ENCODE measurements at places on chromosomes 5 and 9.
A peak's percentile ranks its signal among the peaks of the same experiment; 100 is the strongest.

DNA sequence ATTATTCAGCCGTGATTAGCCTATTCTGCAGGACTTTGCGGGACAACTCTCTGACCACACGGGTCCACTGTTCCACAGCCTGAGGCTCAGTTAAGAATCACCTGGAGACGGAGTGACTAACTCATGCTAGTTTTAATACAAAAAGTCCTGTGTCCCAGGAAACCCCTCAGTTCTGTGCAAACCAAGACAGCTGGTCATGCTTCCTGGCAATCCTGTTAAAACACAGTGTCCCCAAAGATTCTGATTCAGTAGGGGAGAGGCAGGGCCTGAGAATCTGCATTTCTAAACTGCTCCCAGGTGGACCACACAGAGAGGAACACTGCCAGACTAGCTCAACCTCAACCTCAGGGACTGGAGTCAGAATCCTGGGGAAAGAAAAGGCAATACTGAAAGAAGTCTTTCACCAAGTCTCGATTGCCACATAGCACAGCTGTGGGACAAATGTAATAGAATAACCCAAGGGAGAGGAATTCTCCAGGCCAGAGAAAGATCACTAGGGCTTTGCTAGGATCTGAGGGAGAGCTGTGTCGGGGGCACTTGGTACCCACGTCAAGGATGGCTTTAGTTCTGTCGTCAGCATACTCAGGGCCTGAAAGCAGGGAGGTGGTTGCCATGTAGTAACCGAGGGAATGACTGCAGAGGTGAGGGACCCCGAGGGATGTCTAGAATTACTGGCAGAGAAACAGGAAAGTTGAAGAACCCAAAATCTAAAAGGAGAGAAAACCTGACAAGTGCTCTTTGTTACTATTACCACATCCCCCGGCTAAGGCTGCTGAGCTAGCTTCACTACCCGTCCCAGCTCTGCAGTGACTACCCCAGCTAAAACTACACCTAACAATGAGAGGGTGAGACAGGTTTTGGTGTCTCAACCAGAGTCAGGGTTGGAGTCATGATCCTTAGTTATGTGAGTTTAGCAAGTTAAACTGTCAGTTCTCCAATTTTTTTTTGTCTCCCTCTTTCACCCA is 8.6 kb downstream of the SUSD1 start:
- H3K27ac ChIP-seq, result no peak overlapping the region
- H3K4me1 ChIP-seq, result peaks cover 37% of the 10 kb centered on the region
- DNase-seq, result no peak
- peaks cover 20% of the 10 kb centered on the region for H3K36me3 ChIP-seq
- no peaks in the 10 kb centered on the region for H3K27me3 ChIP-seq

DNA sequence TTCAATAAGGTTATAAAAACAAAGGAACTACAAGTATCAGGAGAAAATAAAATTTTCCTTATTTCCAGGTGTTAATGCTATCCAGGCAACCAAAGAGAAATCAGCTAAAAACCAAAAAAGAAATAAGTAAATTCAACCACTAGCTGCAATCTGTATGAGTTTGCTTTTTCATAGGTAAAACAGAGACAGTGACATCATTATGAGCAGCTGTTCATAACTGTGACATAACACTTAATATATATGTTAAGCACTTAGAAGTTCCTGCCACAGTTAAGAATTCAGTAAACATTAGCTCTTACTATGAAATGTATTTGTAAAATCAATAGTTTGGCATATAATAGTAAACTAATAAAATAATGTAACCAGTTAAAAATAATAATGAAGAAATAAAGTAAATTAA is 20.9 kb downstream of the P4HA2 start:
- no peak for DNase-seq
- H3K4me3 ChIP-seq, result no peak overlapping the region
- no peak overlapping the region for H3K27ac ChIP-seq

DNA sequence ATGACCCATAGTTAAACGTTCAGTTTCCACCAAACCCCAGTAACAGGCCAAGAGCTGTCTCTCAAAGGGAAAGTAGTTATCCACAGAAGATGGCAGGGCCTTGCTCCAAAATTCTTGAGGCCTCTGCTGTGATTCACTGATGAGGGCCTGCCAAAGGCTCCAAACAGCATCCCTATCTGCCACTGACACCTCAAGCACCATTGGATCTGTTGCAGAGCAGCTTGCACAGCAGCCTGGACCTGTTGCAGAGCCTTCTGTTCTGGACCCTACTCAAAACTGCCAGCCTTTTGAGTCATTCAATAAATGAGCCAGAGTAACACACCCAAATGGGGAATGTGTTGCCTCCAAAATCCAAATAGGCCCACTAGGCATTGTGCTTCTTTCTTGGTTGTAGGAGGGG is 741.5 kb upstream of the RGMB start:
- no peak for DNase-seq
- H3K27ac ChIP-seq, result no peak overlapping the region
- H3K4me1 ChIP-seq, result no peaks in the 10 kb centered on the region

DNA sequence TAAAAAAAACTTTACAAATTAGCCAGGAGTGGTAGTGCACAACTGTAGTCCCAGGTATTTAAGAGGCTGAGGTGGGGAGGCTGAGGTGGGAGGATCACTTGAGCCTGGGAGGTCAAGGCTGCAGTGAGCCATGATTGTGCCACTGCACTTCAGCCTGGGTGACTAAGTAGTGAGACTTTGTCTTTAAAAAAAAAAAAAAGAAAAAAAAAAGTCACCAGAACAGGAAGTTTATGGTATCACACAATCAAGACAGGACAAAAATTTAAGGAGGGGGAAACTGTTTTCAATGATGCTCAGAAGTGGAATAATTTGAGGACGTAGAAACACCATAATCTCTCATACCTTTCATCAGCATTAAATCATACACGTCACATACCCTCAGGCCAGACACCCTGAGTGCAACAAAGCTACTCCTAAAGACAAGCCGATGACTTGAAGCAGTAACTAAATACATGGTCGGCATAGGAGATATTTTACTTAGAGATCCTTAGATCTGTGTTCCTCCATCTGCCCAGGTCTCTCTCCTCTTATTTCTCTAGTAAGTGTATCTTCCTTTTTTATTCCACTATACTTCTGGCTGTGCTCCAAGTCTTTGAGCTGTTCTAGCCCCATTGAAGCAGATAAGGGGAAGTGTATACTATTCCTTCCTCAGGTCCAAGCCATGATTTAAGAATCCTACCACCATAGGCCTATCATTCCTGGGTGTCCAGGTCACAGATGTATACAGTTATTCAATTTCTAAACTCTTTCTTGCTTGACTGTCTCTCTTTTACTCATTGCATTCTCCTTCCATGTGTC is 91.3 kb upstream of the APC start:
- no peak for DNase-seq
- peaks cover 11% of the 10 kb centered on the region for H3K27me3 ChIP-seq
- no peaks in the 10 kb centered on the region for H3K36me3 ChIP-seq

GRCh38 chr9:130996676-130997394 is 12.1 kb upstream of the LAMC3 start:
- no peaks in the 10 kb centered on the region for H3K36me3 ChIP-seq
- no peaks in the 10 kb centered on the region for H3K4me1 ChIP-seq
- DNase-seq, result no peak
- H3K27ac ChIP-seq, result no peak overlapping the region
- H3K4me3 ChIP-seq, result no peak overlapping the region

- H3K4me3 ChIP-seq, result no peak overlapping the region
- no peaks in the 10 kb centered on the region for H3K27me3 ChIP-seq
- no peaks in the 10 kb centered on the region for H3K4me1 ChIP-seq
- H3K27ac ChIP-seq, result no peak overlapping the region
Observed at GRCh38 chr5:104754311-104754995, 1191.9 kb upstream of the NUDT12 start.

DNA sequence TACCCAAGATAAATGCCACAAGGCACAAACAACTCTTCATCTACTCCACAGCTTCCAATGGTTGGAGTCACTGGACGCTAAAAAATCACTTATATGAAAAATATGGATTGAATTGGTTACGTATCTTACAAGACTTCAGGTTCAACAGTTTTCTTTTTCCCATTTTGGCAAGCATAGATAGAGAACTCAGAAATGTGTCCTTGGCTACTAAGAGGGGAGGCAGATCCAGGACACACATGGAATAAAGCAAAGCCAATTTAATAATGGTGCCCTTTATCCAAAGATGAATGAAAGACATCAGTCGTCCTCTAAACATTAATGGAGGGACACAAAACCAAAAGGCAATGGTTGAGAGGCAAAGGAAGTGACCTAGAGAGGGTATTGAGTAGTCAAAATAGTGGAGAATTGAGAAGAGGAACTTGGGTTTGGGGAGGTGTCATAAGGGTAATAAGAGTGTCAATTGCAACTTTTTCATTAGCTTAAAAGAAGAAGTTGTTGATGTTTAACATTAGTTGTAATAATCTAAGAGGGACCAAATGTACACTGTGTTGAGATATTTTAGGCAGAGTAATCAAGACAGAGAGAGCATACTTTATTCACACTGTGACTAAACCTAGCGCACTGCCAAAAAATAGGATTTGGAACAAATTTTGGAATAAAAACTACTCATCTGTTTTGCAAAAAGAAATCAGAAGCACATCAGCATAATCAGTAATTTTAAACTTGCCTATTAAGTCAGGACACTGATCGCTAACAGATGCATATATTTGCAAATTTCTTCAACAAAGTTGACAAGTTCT is 308.2 kb downstream of the ARL15 start:
- no peak overlapping the region for H3K27ac ChIP-seq
- no peak overlapping the region for H3K4me3 ChIP-seq
- DNase-seq, result no peak

DNA sequence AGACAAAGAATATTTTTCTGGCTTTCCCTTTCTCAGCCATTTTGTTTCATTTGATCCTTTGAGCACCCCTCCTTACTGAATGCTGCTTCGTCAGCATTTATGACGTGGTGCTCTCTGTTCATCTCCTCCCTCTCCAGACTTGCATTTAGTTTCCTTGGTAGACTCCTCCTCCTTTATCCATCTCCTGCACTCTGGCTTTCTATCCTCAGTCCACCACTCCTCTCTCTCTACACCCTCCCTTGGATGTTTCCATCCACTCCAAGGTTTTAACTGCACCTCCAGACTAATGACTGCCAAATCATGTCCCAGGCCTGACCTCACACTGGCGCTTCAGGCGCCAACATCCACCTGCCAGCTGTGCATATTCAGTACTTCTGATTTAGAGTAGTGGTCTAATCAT is 245.4 kb downstream of the RAB3C start:
- DNase-seq, result no peak
- H3K4me1 ChIP-seq, result peaks cover 3% of the 10 kb centered on the region
- H3K27ac ChIP-seq, result no peak overlapping the region
- no peaks in the 10 kb centered on the region for H3K27me3 ChIP-seq
- no peaks in the 10 kb centered on the region for H3K36me3 ChIP-seq
- H3K4me3 ChIP-seq, result no peak overlapping the region

DNA sequence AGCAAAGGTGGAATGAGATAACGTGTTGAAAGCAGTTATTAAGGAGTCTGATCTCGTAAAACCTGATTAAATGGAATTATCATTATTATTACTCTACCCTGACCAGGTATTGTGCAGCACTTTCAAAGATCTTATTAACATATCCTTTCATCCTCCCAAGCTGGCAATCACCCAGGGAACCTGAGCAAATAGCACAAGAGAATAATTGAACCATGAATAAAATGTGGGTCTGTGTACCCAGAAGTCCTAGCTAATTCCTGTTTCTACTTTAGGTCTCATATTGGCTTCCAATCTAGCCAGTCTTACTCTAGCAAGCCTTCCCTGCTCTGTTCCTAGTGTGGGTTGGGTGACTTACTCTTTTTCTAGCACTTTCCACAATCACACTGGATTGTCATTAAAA is 162.2 kb upstream of the STK32A start:
- no peak overlapping the region for H3K4me3 ChIP-seq
- no peaks in the 10 kb centered on the region for H3K36me3 ChIP-seq
- no peaks in the 10 kb centered on the region for H3K27me3 ChIP-seq
- no peak overlapping the region for H3K27ac ChIP-seq
- DNase-seq, result no peak
- H3K4me1 ChIP-seq, result no peaks in the 10 kb centered on the region

- H3K36me3 ChIP-seq, result peaks cover 18% of the 10 kb centered on the region
- H3K4me3 ChIP-seq, result no peak overlapping the region
- DNase-seq, result no peak
- no peaks in the 10 kb centered on the region for H3K4me1 ChIP-seq
Observed at GRCh38 chr9:27549196-27549755, 19.7 kb upstream of the MOB3B start.

DNA sequence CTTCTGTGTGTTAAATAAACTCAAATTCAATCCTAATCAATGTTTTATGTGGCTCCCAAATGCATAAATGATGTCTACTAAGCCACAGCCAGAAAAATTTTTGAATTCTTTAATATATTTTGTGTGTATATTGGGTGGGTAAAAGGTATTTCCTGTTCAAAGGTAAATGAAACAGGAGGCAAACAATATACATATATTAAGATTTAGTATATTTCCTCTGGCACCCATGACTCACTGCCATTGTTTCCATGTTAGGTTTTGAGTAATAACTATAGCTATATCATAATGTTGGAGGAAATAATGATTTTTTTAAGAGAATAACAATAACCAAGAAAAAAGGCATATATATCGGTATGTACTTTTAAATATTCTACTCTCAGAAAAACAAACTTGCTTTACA is 1071.9 kb upstream of the CDH10 start:
- H3K27ac ChIP-seq, result no peak overlapping the region
- no peaks in the 10 kb centered on the region for H3K27me3 ChIP-seq
- no peak overlapping the region for H3K4me3 ChIP-seq
- no peaks in the 10 kb centered on the region for H3K4me1 ChIP-seq

DNA sequence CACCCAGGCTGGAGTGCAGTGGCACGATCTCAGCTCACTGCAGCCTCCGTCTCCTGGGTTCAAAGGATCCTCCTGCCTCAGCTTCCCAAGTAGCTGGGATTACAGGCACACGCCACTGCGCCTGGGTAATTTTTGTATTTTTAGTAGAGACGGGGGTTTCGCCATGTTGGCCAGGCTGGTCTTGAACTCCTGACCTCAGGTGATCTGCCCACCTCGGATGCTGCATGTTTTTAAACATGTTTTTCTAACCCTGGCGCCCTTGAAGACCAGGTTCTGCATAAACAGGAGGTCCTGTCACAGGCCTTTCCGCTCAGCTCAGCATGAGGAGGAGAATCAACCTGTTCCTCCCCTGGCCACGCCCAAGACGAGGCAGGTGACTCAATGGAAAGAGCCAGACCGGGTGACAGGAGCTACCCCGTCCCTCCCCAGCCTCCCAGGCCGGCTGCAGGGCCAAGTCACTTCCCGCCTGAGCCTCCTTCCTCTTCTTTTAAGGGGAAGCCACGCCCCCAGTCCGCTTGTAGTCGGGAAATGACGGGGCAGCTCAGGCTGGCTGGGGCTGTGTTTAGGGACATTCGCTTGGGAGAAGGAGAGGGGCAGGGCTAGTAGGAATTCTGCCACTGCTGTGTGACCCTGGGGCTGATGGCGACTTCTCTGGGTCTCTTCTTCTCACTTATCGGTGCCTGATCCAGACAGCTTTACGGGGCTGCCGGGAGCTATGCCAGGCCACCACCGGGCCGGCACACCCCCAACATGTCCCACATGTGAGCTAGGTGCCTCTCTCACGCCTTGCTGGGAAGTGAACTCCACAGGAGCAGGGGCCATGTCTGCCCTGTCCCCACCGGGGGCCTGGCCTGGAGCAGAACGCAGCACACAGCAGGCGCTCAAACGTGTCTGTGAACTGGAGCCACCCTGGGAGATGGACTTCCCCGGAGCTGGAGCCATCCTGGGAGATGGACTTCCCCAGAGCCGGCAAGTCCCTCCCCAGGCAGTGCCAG is 6.1 kb downstream of the NOTCH1 start:
- no peaks in the 10 kb centered on the region for H3K27me3 ChIP-seq
- peak overlapping the region; percentile 100 for H3K27ac ChIP-seq
- DNase-seq, result peak; percentile 94
- peaks cover 38% of the 10 kb centered on the region for H3K4me1 ChIP-seq
- peaks cover 34% of the 10 kb centered on the region for H3K36me3 ChIP-seq

- no peaks in the 10 kb centered on the region for H3K36me3 ChIP-seq
- no peak overlapping the region for H3K4me3 ChIP-seq
- peaks cover 11% of the 10 kb centered on the region for H3K27me3 ChIP-seq
- DNase-seq, result no peak
- H3K4me1 ChIP-seq, result no peaks in the 10 kb centered on the region
Observed at GRCh38 chr5:135221696-135222095, 177.3 kb downstream of the MACROH2A1 start.

Measured in T-helper 2 cell treated with Interferon-gamma antibody and Interleukin-4, amounts not matched to agents 5 μg/mL and 100 μg/mL, for 36 hours (primary cell).